Stimulated activated CD8-positive, alpha-beta memory T cell treated with anti-CD3 and anti-CD28 coated beads, Interleukin-7, amount 100 ng/mL, for 1 hour (primary cell): ENCODE measurements at places on chromosomes 4 and X.

DNA sequence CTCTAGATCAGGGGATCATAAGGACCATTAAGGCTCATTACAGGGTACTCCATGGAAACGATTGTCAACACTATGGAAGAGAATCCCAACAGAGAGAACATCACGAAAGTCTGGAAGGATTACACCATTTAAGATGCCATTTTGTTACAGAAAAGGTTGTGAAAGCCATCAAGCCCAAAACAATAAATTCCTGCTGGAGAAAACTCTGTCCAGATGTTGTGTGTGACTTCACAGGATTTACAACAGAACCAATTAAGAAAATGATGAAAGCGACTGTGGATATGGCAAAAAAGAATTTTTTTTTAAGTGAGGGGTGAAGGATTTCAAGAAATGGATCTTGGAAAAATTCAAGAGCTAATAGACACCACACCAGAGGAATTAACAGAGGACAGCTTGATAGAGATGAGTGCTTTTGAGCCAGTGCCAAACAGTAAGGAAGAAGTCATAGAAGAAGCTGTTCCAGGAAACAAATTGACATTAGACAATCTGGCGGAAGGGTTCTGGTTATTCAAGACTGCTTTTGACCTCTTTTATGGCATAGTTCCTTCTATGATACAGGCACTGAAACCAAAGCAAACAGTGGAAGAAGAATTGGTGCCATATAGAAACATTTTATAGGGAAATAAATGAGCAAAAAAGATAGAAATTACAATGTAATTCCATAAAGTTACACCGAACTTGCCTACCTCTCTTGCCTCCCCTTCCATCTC lies 17.3 kb upstream of the LSM6 start:
- no peak for DNase-seq

DNA sequence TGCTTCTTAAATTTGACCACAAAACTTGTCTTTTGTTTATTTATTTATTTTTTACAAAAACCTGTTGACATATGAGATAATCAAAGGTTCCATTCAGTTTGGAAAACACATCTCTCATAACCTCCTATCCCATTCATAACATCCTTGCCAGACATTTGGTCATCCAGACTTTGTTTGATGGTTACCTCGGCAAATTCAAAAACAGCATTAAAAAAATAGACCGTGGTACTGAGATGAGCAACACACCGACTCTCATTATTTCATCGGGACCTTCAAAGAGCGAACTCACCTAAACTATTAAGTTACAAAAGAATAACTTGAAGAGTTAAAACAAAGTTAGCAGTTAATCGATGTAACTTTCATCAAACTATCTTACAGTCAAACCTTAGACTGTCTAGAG lies 85.8 kb upstream of the RPS6KA3 start:
- DNase-seq, result no peak

DNA sequence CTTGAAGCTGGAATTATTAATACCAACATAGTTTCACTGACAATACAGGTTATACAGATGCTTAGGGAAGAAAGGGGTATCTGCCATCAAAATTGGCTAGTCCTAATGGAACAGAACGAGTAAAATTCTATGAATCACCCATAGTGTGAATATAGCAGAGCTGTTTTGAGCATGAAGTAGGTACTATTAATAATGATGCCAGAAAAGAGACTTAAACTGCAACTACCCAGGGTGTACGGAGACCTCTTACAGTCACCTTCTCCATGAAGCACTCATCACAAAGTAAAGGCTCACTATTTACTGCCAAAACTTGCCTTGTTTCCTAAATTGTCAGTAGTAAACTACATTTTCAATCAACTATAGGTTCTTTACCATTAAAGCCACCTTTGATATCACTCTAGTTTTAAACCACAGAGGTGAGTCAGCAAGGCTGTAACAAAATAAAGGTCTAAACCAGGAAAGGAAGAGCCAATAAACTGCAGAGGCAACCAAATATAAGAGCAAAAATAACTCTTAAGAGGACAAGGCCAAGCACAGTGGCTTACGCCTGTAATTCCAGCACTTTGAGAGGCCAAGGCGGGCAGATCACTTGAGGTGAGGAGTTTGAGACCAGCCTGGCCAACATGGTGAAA lies 114.4 kb downstream of the FRYL start:
- DNase-seq, result no peak

DNA sequence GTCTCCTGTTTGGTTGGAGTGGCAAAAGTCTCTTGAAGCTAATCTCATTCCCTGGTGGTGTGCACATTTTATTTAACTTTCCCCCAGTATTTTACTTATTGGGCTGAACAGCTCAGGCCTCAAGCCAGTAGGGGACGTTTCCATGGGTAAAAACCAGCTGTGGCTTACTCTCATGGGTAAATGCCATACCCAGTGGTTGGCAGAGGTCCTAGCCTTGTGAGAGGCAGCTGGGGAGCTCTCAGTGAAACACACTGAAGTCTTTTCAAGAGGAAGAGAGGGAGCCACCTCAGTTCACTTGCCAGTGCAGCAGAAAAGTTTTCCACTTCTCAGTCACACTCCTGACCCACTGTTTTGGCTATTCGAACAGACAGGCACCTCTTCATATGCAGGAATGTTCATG lies 1964.2 kb downstream of the ARAP2 start:
- DNase-seq, result no peak

DNA sequence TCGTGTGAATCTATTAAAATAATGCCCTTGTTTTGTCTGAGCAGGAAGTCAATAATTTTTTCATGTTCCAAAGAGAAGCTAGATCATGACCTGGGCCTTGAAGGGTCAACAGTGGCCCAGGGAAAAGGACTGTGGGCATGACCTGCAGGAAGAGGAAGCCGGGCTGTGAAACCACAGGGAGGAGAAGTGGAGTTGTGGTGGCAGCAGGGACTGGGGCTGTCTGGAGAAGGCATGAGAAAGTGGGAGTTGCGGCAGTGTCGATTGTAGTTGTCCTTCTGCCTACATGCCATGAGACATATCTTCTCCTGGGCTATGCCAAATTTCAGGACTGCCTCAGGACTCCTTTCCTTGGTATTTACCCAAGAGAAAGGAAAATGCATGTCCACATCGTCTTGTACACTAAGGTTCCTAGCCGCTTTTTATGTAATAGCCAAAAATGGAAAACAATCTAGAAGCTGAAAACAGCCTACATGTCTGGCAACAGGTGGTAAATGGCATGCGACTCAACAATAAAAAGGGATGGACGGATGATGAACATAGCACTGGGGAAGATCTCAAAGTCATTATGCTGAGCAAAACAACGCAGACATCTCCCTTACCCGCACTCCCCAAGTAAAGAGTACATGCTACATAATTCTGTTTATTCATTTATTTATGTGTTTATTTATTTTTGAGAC lies 13.6 kb upstream of the PTTG2 start:
- DNase-seq, result no peak

DNA sequence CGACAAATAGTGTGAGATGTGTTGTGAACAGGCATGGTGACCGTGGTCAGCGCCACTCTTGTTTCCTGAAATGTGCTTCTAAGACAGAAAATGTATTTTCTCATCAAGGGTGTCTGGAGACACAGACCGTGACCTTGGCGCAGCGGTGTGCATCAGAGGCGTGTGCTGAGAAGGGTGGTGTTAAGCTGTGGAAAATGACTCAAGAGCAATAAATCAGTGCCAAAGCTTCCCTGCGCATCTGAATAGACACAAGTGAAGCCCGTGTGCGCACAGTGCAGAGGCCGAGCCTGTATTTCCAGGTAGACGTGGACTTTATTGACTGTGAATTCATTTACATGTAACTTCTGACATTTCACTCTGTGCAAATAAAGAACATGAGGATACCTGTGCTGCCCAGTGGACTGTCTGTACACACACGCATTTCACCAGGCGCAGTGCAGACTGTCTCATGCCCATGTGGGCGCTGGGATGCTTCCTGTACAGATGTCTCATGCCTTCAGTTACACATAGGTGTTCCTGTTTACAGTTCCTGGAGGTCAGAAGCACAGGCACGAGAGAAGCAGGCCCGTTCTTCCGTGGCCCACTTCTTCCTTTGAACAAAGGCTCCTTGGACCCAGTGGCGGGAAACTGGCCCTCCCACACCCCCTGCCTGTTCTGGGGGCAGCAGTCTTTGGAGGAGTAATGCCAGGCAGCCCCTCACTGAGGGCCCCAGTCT lies 31.9 kb downstream of the NSG1 start:
- DNase-seq, result no peak

GRCh38 chrX:74160358-74160757 lies 143.6 kb upstream of the ZCCHC13 start:
- DNase-seq, result no peak

DNA sequence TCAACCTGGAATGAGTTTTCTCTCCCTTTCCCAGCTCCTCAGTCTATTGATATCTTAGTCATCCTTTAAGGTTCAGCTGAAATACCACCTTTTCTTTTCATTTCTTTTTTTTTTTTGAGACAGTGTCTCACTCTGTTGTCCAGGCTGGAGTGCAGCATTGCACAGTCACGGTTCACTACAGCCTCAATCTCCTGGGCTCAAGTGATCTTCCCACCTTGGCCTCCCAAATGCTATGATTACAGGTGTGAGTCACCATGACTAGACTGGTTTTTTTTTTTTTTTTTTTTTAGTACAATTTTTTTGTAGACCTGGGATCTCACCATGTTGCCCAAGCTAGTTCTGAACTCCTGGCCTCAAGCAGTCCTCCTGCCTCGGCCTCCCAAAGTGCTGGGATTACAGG lies 28.9 kb downstream of the AFF1 start:
- DNase-seq, result no peak

DNA sequence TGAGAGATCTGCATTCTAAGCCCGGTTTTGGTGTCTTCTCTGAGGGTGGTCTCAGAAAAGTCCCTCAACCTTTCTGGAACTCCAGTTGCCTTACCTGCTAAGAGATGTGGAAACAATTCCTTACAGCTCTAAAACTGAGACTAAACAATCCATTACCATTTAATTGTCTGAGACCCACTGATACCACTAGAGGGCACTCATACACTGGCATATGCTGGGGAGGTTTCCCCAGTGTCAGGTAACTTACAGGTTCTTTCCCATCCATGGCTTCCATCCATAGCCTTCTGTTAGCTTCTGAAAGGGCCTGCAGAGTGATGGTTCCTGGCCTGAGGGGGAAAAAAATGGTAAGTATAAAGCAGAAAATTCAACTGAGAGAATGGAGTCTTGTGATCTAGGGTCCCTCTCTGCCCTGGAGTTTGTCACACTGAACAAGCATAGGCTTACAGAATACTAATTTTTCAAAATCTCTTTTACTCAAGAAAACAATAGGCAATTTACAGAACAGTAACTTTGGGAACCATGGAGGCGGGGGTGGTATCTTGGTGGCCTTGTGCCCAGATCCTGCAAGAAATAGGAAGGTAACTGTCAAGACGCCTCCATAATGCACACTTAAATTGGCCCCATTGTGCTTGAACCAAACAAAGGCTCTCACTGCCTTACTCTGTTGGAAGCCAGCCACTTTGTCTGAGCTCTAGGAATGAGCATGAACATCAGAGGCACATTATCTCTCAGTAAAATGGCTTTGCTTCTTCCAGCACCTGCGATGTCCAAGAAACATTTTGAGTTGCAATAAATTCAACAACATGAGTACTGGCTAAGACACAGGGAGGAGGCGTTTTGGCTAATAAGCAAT lies 236.1 kb downstream of the OPHN1 start:
- no peak for DNase-seq

DNA sequence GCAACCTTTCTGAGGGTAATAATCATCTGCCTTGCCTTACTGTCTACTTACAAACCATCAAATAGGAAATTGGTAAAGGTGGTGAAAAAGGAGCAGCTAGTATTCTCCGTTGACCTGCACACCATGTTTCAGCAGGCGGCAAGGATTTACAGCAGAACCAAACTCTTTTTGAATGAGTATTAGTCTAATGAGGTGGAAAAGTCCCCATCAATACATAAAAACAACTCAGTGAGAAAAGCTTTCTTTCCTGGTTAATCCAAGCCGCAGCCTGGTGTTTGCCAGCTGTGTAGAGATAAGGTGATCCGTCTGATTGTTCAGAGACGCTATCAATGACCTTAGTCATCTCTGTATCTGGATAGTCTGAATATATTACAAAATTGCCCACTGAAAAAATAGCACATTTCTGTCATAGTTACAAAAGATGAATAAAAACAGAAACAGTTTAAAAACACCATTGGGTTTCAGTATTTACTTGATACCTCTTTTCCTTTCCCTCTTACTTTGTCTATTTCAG lies 110.4 kb upstream of the TBC1D9 start:
- DNase-seq, result no peak

- no peak for DNase-seq
These were observed 22.8 kb downstream of the RAB28 start for GRCh38 chr4:13461191-13461905.

- no peak for DNase-seq
These were observed 57.6 kb downstream of the SLC4A4 start for GRCh38 chr4:71396382-71396781.

- no peak for DNase-seq
These were observed 173.6 kb downstream of the CORIN start for GRCh38 chr4:47664051-47664826.

- DNase-seq, result no peak
These were observed 212.4 kb downstream of the RELL1 start for GRCh38 chr4:37473807-37474206.

GRCh38 chrX:153863251-153863991 lies 22.6 kb downstream of the L1CAM start:
- DNase-seq, result no peak

GRCh38 chr4:89929425-89930159 lies 34.9 kb downstream of the MMRN1 start:
- DNase-seq, result no peak

- no peak for DNase-seq
These were observed 12.6 kb downstream of the DOCK11 start for GRCh38 chrX:118508221-118508620.

GRCh38 chrX:49060914-49061313 lies 2.1 kb downstream of the CCDC120 start:
- no peak for DNase-seq

- no peak for DNase-seq
These were observed 251.1 kb upstream of the MAD2L1 start for GRCh38 chr4:120317713-120318112.

DNA sequence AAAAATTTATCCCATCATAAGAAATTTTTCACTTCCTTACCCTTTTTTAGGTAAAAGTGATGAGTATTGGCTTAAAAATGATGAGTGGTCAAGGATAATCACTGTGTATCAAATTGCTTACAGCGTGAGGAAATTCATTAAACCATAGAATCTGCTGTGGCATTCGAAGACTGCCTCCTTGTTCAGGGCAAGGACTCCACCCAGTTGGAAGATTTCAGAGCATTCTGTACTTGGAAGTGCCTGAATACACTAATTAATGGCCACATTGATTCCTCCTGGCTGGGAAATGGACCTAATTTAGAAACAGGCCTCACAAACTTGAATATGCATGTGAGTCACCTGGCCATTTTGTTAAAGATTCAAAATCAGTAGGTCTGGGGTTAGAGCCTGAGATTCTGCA lies 83.2 kb downstream of the HHIP start:
- no peak for DNase-seq

GRCh38 chr4:111697176-111697942 lies 447.9 kb upstream of the FAM241A start:
- DNase-seq, result no peak

DNA sequence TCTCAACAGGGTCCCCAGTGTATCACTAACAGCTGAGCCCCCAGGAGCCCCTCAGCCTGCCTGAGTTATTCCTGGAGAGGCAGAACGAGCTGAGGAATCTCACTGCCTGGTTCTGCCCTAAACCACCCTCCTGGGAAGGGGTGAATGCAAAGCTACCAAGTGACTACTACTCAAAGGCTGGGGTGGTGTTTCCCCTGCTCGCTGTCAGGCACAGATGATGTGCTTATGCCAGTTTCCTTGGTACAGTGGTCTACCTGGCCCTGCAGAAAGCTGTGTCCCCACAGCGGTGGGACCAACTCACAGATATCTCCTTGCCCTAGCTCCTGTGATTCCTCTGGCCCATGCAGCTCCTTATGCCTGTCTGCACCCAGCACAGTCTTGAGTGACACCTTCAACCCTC lies 35.4 kb upstream of the ASMTL start:
- no peak for DNase-seq
